ENCODE measurements at places on chromosomes 1 and 21. TPM values are rescaled to one million over a fixed set of nuclear protein-coding genes. Genes with fewer than 3 reads are reported as not detected.
A peak's percentile ranks its signal among the peaks of the same experiment; 100 is the strongest.

DNA sequence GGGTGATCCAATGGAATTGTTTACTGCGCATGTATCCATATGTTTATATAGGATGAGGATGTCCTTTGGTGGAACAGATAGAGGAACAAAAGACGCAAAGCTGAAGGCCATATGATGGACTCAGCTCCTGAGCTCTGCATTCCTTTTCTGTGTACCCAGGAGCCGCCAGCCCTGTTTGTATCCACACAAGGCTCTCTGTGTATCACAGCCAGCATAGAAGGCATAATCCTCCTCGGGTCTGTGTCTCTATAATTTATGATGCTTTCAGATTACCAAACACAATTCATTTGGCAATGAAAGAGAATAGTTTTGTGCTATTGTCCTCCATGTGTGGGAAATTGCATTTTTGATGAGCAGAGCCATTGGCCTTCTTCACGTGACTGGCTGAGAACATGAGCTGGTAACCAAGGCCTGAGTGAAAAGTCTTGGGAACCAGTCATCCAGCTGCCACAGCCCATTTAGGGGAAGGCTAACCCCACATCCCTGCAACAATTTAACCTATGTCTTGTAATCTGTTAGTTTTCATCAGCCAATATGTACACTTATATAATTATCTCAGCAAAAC, 119.2 kb downstream of the PBX1 start:
- H3K4me1 ChIP-seq: no peaks in the 10 kb centered on the region
- H3K4me3 ChIP-seq: no peak overlapping the region
- H3K27ac ChIP-seq: no peak overlapping the region
- no peaks in the 10 kb centered on the region for H3K27me3 ChIP-seq

DNA sequence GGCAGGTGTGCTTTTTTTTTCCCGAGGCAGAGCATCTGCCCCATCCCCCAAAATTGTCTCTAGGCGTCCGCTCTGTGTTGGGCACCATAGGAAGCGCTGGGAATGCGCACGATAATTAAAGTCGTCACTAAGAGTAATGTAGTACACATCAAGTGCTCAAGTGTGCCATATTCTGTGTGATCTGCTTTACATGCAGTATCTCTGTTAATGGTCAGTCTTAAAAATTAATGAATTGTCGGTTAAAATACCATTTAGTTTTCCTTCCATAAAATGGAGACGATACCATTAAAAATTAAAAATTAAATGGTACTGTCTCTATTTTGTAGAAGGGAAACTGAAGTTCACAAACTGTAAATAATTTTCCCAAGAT, 544 bp upstream of the CCT8 start:
- H3K4me1 ChIP-seq: peaks cover 31% of the 10 kb centered on the region
- H3K36me3 ChIP-seq: peaks cover 19% of the 10 kb centered on the region
- no peaks in the 10 kb centered on the region for H3K27me3 ChIP-seq
- H3K4me3 ChIP-seq: peak overlapping the region; percentile 87

DNA sequence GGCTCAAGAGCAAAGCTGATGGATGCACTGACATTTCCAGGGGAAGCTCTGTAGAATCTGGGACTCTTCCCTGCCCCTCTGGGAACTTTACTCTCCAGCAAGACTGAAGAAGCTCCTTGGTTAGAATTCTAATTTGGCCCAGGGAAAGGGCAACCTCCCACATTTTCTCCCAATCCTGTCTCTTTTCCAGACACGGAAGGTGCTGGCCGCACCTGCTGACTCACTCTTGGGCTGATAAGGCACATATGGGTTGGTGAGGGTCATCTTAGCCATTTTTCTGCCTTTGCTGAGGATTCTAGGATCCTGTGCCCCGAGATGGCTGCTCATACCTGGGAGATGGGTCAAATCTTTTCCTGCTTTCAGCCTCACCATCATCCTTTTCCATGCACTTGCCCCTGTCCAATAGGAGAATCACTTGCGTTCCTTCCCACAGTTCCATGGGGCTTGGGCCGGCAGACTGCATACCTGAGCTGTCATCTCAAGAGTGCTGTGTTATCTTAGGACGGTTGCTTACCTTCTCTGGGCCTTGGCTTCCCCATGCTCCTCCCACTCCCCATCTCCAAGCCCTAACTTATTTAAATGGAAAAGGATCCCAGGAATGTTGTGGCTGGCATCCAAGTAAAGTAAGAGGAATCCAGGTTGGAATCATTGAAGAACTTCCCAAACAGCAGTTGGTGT, 1.3 kb downstream of the TINAGL1 start:
- peaks cover 13% of the 10 kb centered on the region for H3K27me3 ChIP-seq
- no peaks in the 10 kb centered on the region for H3K36me3 ChIP-seq
- H3K4me3 ChIP-seq: no peak overlapping the region
- H3K27ac ChIP-seq: no peak overlapping the region
- no peak for DNase-seq

DNA sequence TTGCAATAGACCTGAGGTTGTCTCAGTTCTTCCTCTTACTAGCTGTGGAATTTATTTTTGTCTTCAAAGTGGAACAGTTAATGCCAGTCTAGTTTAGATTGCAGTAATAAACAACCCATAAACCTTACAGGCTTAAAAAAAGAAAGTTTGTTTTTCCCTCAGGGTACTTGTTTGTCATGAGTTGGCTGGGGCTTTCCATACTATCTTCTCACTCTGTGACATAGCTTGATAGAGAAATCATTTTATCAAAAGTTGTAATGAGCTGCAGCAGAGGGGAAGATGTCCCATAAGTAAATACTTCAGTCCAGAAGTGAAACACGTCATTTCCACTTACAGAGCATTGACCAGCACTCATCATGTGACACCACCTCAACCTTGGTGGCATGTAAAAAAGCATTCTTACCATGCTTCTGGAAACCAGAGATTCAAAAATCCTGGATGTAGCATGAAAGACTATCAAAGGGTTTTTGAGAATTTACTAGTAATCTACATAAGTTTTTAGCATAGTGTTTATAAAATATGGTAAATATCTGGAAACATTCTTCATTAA, 62.8 kb upstream of the COL11A1 start:
- no peak overlapping the region for H3K4me3 ChIP-seq
- no peak overlapping the region for H3K27ac ChIP-seq
- no peaks in the 10 kb centered on the region for H3K27me3 ChIP-seq
- H3K4me1 ChIP-seq: no peaks in the 10 kb centered on the region

DNA sequence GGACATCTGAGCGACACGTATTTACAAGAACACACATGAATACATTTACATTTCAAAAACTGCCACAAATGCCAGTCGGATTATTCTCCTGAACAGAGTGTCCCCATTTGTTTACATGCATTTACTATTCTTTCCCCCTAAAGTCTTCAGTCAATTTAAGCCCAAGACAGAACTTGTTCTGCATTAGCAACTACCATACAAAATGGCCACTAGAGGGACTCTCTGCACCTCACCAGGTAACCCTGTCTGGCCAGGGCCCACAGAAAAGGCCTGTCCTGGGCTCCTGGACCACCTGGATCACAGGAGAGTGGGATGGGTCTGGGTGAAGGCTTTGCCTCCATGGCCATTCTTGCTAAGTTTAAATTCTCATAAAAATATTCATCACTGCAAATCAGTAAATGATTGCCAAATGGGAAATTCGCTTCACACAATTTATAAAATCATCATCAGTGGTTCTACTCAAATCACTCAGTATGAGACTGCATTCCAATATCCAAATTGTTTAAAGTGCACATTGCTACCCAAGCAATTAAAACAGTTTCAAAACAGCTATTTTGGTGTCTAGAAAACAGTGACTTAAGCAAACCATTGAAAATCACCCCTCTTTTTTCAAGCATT, 12.5 kb upstream of the GUCA2A start:
- H3K36me3 ChIP-seq: peaks cover 24% of the 10 kb centered on the region
- no peak for DNase-seq
- peaks cover 5% of the 10 kb centered on the region for H3K4me1 ChIP-seq
- H3K27ac ChIP-seq: no peak overlapping the region
- H3K4me3 ChIP-seq: no peak overlapping the region
- no peaks in the 10 kb centered on the region for H3K27me3 ChIP-seq

DNA sequence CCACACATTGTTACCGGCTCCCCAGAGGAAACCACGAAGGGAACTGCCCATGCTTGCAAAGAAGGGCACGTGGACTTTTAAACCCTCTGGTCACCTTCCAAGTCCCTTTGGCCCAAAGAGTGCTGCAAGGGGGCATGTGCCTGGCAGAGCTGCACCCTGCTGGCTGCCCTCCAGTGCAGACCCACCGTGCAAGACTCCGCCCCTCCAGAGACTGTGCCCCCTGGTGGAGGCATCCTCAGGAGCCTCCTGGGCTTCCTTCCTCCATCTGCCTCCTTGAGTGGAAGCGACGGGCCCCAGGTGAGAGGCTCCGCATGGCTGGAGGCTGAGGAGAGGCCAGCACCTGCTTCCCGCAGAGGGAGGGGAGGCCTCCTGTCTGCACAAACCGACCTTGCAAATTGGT, 100.6 kb downstream of the CRYAA start:
- peak; percentile 23 for DNase-seq
- no peaks in the 10 kb centered on the region for H3K4me1 ChIP-seq
- H3K27ac ChIP-seq: no peak overlapping the region
- H3K27me3 ChIP-seq: peaks cover 13% of the 10 kb centered on the region
- no peak overlapping the region for H3K4me3 ChIP-seq
- no peaks in the 10 kb centered on the region for H3K36me3 ChIP-seq

GRCh38 chr1:236009191-236009590, 55.7 kb downstream of the NID1 start:
- H3K4me1 ChIP-seq: peaks cover 2% of the 10 kb centered on the region
- H3K36me3 ChIP-seq: no peaks in the 10 kb centered on the region

- H3K36me3 ChIP-seq: no peaks in the 10 kb centered on the region
- no peak for DNase-seq
- no peak overlapping the region for H3K4me3 ChIP-seq
- no peaks in the 10 kb centered on the region for H3K4me1 ChIP-seq
- peaks cover 7% of the 10 kb centered on the region for H3K27me3 ChIP-seq
Observed at GRCh38 chr1:163412221-163412620, 90.5 kb downstream of the NUF2 start.

- H3K27ac ChIP-seq: peak overlapping the region; percentile 96
- peaks cover 79% of the 10 kb centered on the region for H3K4me1 ChIP-seq
- H3K36me3 ChIP-seq: peaks cover 5% of the 10 kb centered on the region
- H3K4me3 ChIP-seq: peak overlapping the region; percentile 99
Observed at GRCh38 chr1:36156329-36157114, 562 bp downstream of the MAP7D1 start.

DNA sequence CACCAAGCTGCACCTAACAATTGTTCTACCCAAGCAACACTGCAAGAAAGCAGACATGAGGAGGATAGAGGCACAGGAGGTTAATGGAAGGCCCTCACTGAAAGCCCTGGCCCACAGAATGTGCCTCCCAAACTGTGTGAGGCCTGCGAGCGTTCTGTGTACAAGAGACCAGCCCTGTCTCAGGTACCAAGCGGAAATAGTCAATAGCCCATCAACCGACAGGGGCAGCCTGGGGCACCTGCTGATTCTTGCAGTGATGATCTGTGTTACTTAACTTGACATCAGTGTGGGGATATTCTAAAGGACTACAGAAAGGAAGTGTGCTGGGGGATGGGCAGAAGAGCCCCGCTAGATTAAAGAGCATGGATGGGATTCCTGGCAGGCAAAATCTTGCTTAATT, 392.4 kb downstream of the KCNH1 start:
- no peak overlapping the region for H3K4me3 ChIP-seq
- no peak for DNase-seq
- H3K27me3 ChIP-seq: no peaks in the 10 kb centered on the region
- no peak overlapping the region for H3K27ac ChIP-seq
- H3K4me1 ChIP-seq: no peaks in the 10 kb centered on the region

- no peak overlapping the region for H3K4me3 ChIP-seq
- H3K4me1 ChIP-seq: no peaks in the 10 kb centered on the region
- no peaks in the 10 kb centered on the region for H3K27me3 ChIP-seq
- DNase-seq: no peak
- peaks cover 6% of the 10 kb centered on the region for H3K36me3 ChIP-seq
Observed at GRCh38 chr1:9606458-9606857, 17.7 kb downstream of the TMEM201 start.

WNT2B gene
- 0.67 TPM for total RNA-seq

SMYD3 gene
- total RNA-seq: 19.6 TPM

GUCA2A gene
- not detected for total RNA-seq

PGLYRP4 gene
- total RNA-seq: not detected

SLC45A3 gene
- total RNA-seq: not detected

BCAR3 gene
- 0.92 TPM for total RNA-seq

GUCA2B gene
- total RNA-seq: not detected

ST6GALNAC3 gene
- 0.77 TPM for total RNA-seq

MAP3K7CL gene
- total RNA-seq: 4.7 TPM

CAMK1G gene
- total RNA-seq: not detected

Measured in CD4-positive, alpha-beta T cell (primary cell).